ENCODE measurements at places on chromosomes 7 and 10. TPM values are rescaled to one million over a fixed set of nuclear protein-coding genes. Genes with fewer than 3 reads are reported as not detected.

Gene CLDN3
- total RNA-seq: not detected

- no peaks in the 10 kb centered on the region for H3K4me1 ChIP-seq
- no peak overlapping the region for H3K4me3 ChIP-seq
- H3K27me3 ChIP-seq: peaks cover 24% of the 10 kb centered on the region
- H3K27ac ChIP-seq: no peak overlapping the region
Observed at GRCh38 chr7:155867734-155868400, 55.6 kb upstream of the SHH start.

DNA sequence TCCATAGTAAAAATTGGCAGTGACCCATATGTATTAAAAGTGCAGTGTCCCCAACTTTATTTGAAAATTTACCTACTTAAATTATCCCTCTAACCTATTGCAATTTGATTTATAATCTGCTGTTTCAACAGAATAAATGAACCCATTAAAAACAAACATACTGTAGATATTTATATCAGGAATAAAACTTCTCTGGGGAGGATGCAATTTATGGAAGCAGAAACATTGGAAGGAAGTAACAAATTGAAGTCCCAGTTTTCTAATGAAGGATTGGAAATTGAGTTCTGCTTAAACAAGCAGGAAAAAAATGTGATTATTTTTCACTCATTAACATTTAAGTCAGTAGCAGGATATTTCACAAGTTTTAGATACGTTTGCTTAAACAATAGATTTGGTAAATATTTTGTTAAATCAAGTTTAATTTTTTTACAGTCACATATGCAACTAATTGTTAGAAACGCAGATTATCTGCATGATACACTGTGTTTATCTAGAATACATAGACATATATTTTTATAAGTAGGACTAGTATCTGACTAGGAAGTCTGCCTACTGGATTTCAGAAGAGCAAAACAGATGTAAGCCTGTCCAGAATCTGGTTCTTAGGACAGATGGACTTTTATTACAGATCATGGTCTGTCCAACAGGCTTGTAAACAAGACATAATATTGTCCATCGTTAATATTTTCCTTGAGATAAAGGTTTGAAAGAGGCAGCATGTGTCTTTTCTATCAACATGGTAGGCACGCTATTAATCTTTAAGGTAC lies 5.3 kb downstream of the AGMO start:
- H3K4me3 ChIP-seq: peak overlapping the region; percentile 4
- H3K27ac ChIP-seq: no peak overlapping the region

GRCh38 chr7:29207162-29207801 lies 12.7 kb downstream of the CHN2 start:
- no peak overlapping the region for H3K4me3 ChIP-seq
- no peak overlapping the region for H3K27ac ChIP-seq
- no peaks in the 10 kb centered on the region for H3K27me3 ChIP-seq
- no peak for DNase-seq
- H3K4me1 ChIP-seq: no peaks in the 10 kb centered on the region
- no peaks in the 10 kb centered on the region for H3K36me3 ChIP-seq

GRCh38 chr10:127344346-127344745 lies 148.0 kb upstream of the INSYN2A start:
- no peaks in the 10 kb centered on the region for H3K4me1 ChIP-seq
- no peak overlapping the region for H3K4me3 ChIP-seq
- no peaks in the 10 kb centered on the region for H3K36me3 ChIP-seq
- no peak overlapping the region for H3K27ac ChIP-seq

Data from heart right ventricle (tissue), 16 donors.